Stimulated activated CD8-positive, alpha-beta memory T cell treated with anti-CD3 and anti-CD28 coated beads, Interleukin-7, amount 100 ng/mL, for 1 hour (primary cell): ENCODE measurements at places on chromosomes 2 and 18.

DNA sequence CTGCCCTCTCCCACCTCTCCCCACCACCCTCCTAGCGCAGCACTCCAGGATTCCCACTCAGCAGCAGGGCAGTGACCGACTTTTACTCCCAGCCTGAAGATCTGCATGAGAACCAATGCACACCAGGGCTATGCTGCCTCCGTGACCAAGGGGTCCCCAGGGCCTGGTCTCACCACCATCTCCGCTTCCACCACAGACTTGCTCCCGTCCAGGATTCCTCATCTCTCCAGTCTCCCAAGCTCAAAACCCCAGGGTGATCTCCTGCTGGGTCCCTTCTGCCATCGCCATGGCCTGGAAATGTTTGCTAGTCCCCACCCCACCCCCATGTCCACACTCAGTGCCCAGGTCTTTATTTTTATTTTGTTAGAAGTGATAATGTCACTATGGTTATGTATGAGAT is 2.1 kb upstream of the CIDEA start:
- DNase-seq = no peak

DNA sequence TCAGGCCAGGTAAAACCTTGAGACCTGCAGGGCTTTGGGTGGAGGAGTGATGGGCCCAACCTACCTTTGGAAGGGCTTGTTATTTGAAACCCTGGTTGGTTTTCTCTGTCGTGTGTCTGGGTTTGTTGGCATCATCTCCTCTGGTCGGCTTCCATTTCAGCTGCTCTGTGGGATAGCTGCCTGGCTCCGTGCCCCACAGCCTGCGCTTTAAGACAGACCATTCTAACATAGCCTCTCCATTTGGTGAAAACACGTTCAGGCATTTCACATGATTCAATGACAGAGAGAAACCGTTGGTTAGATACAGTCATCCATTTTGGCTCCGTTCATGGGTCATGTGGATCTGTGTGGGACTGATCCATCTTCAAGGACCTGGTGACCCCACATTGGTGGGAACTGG is 37.0 kb upstream of the LYPD6B start:
- no peak for DNase-seq

- no peak for DNase-seq
Observed at GRCh38 chr2:208466151-208466919, 59.7 kb downstream of the PTH2R start.

DNA sequence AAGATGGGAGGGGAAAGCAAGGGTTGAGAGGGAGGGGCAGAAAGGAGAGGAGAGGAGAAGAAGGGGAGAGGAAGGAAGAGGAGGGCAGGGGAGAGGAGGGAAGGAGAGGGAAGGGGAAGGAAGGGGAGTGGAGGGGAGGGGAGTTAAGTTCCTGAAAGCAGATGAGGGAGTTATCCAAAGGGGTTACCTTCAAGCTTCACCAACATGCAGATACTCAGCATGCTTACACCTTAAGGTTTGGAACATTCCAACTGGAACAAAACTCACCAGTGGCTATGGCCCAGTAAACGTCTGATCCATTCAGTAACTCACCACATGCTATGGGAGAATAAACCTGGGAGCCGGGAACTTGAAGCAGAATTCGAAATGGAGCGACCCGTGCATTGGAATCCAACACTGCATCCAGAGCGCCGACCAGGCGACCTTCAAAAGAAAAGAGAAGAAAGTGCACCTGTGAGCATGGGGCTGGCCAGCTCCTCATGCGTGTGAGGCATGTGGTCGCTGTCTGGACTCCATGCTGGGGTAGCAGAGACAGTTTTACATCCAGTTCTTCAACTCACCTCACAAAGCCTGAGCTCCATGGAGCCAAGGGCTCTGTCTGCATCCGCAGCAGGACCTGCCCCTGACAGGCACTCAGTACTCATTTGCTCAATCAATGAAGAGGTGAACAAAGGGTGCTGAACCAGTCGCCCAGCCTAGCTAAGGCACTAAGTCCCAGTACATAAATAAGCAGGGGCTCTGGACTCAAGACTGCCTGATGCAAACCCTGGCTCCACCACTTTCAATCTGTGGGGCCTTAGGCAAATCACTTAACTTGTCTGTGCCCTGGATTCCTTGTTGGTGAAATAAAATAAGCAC is 61.0 kb downstream of the TBC1D8 start:
- DNase-seq = no peak

- DNase-seq = no peak
Observed at GRCh38 chr2:113126845-113127645, at the start of gene IL1RN. IL1RN (plus strand) TSS chr2:113127598; CDS start chr2:113127625, 27 bp downstream.

DNA sequence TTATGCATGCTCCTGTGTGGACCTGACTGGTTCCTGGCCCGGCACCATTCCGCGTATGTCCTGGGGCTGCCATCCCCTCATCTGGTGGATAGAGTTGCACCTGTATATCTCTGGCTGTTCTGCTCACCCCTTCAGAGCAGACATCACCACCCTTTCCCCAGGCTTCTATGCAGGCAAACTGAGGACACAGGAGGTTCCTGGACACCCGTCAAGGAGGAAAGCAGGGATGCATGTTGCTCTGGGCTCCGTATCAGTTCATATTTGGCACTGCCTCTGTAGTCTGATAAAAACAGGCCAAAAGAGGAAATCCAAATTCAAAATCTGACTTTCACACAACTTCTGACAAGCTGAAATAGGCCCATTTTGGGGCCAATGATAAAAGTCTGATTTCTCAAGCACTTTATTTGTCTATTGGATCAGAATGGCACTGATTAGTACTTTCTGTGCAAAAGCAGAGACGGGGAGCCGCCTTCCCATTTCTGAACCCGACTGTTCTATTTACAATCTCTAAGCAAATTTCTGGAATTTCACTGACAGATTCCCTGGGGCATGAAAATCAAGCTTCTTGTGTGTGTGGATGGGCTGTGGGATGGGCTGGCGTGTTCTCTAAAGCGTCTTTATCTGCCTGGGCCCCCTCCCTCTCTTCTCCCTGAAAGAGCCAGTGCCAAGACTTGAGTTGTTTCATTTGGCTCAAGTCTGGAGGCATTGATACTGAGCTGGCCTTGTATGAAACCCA is 96.9 kb downstream of the SETBP1 start:
- DNase-seq = no peak

- no peak for DNase-seq
Observed at GRCh38 chr2:196584903-196585302, 54.6 kb upstream of the CCDC150 start.

- no peak for DNase-seq
Observed at GRCh38 chr2:112835061-112835501, 1.5 kb downstream of the IL1B start.

- no peak for DNase-seq
Observed at GRCh38 chr2:226118471-226119429, 680.9 kb downstream of the IRS1 start.

DNA sequence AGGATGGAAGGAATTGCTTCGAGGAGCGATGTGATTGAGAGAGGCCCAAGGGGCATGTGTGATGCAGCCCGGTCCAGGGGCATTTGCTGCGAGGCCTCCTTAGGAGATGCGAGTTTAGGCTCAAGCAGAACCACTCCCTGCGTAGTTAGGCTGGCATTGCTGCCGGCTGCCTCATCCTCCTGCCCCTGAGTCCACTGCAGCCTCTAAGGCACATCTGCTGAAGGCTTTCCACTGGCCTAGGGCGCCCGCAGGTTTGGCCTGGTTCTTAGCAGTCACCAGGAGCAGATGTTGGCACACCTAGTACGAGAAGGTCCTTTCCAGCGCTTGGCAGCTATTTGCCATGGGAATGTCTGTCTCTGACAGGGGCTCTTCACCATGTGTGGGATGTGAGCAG is 20.7 kb downstream of the INPP5D start:
- DNase-seq = no peak

GRCh38 chr18:13445241-13445897 is 226.8 kb downstream of the LDLRAD4 start:
- no peak for DNase-seq

DNA sequence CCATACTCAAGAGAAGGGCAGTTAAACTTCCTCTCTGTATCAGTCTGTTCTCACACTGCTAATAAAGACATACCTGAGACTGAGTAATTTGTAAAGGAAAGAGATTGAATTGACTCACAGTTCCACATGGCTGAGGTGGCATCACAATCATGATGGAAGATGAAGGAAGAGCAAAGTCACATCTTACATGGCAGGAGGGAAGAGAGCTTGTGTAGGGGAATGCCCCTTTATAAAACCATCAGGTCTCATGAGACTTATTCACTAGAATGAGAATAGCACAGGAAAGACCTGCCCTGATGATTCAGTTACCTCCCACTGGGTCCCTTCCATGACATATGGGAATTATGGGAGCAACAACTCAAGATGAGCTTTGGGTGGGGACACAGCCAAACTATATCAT is 1.4 kb upstream of the IL36B start:
- DNase-seq = no peak

DNA sequence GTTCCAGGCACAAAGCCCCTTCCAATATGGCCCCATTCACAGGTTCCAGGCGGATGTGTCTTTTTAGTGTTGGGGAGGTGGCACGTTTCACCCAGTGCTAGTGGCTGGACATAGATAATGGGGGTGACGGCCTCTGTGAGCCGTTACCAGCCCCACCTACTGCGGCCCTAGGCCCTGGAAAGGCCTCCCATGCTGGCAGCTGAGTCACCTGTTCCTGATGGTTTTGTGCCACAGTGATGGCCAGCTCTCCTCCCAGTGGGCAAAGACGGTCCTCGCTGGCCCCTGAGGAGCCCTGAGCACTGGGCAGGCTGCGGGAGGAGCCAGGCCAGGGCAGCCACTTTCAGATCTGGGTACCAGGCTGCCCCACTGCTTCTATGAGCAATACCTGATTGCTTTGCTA is 40.0 kb upstream of the GPC1 start:
- DNase-seq = no peak

GRCh38 chr2:71190656-71191569 is 36.0 kb downstream of the PAIP2B start:
- no peak for DNase-seq

DNA sequence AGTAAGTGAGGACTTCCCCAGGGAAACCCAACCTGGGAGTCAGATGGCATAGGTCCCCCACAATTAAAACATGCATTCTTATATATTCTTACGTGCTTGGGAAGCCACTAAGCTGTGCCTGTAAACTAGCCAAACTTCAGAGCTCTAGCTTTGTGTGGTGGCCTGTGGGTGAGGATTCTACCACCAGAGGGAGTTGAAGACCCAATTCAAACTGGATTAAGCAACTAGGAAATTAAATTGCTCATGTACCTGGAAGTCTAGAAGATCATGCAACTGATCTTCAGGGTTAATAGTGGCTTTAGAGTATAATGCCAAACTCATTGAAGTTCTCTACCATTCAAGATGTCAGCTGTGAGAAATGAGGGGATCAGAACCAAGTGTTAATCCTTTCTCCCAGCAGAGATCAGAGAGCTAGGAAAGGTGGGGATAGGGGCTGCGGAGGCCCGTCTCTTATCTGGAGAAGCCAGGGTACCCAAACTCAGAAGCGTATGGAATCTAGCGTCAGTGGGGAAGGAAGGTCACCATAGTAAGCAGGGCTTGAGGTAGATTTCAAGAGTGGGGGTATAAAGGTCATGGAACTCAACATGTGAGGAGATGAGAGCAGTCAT is 53.2 kb upstream of the CCDC85A start:
- no peak for DNase-seq

- DNase-seq = no peak
Observed at GRCh38 chr2:5254791-5255332, 437.3 kb upstream of the SOX11 start.

DNA sequence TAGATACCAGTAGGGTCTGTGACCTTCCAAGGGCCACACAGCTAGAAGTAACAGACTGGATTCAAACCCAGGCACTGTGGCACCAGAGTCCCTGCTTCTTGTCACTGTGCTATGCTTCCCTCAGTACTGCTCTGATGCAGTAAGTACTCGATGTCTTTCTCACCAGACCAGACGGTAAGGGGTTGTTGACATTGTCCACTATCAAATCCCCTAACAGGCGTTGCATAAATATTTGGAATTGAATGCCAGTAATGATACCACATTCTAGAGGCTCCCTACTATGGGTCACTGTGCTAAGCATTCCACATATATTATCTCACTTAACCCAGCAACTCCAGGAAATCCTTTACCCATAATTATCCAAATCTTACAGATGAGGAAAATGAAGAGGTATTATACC is 223.1 kb downstream of the C1D start:
- DNase-seq = no peak

GRCh38 chr2:189049709-189050164 is 75.6 kb downstream of the COL3A1 start:
- no peak for DNase-seq

DNA sequence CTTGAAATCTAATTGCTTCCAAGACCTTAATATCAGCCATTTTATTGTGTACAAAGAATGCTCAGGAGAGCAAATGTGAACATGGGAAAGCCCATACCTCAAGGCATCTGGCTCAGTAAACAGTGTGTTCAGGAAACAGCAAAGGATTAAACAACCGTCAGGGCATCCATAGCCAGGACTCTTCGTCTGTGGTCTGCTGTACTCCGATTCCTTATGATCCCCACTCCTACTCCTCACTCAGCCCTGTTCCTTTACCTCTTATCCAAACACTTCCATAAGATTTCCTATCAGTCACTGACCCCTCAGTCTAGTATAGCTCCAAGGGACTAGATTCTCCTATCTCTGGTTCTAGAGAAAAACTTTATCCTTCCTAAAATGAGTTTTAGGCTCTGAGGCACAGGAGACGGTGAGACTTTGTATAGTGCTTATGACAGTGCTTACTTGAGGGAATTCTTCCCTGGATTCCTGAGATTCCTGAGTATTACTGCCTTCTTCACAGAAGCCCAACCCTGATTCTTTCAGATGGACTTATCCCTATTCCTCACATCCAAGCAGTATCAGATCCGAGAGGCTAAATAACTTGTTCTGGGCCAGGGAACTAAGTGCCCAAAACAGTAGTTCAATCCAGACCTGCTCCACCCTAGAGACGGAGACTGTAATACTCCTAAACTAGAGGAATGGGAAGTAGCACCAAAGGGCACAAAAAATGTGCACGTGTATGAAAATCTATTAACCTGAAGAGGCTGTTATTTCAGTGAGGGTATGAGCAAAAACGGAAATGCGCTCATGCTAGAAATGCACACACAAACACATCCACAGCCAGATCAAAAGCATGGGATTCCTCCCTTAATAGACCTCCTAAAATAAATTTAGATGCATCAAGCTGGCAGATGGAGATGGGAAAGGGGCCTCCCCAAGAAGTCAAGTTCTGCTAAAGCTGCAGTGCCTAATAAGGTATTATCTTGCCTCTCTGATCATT is 42.1 kb upstream of the SIGLEC15 start:
- DNase-seq = no peak

- DNase-seq = no peak
Observed at GRCh38 chr2:200026332-200027230, 71.2 kb downstream of the MAIP1 start.

DNA sequence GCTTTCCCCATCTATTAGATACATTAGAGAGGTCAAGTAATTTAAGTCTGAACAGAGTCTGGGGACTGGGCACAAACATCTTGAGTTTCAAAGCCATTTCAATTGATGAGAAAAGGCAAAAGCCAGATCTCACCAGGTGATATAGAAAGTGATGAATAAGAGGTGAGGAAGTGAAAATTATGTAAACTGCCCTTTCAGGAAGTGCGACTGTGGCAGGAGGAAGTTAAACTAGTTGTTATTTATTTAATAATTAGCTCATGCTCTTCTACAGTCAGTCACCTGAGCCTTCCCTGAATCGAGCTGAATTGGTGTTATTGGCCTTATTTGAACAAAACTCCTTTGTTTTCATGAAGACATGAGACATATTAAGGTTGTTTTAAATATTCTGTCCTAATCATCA is 115.1 kb downstream of the CDH20 start:
- no peak for DNase-seq

- DNase-seq = no peak
Observed at GRCh38 chr2:167489325-167489724, 601.0 kb downstream of the XIRP2 start.
